ENCODE measurements at places on chromosomes 2 and 18. TPM values are rescaled to one million over a fixed set of nuclear protein-coding genes. Genes with fewer than 3 reads are reported as not detected.

Gene SAG
- 0.63 TPM for total RNA-seq

Gene CRYGA
- not detected for total RNA-seq

Gene TLX2
- total RNA-seq: not detected

Gene DLX1
- total RNA-seq: 31.6 TPM

Gene CDCA7
- 26.6 TPM for total RNA-seq

Gene GPBAR1
- not detected for total RNA-seq

Gene LRRTM4
- total RNA-seq: 89.5 TPM

Gene KCNE4
- 0.94 TPM for total RNA-seq

Gene SH3RF3
- total RNA-seq: 22.5 TPM

Gene RRM2
- 11.3 TPM for total RNA-seq

Gene OR6B2
- not detected for total RNA-seq

Gene ST6GAL2
- 140 TPM for total RNA-seq

Gene C2orf49
- 25.0 TPM for total RNA-seq

Gene SLC16A14
- 49.5 TPM for total RNA-seq

Gene UGT1A7
- not detected for total RNA-seq

Gene CFAP210
- 2.2 TPM for total RNA-seq

Gene DSG4
- total RNA-seq: not detected

Gene ALPG
- total RNA-seq: not detected

Gene RBKS
- 2.5 TPM for total RNA-seq

Gene SCN7A
- total RNA-seq: 0.94 TPM

Gene TUBA3E
- total RNA-seq: not detected

Gene IL36RN
- total RNA-seq: not detected

Gene LIMS3
- 2.5 TPM for total RNA-seq

Gene MYL12B
- 143 TPM for total RNA-seq

Gene AGXT
- not detected for total RNA-seq

Gene EMILIN1
- 2.2 TPM for total RNA-seq

Gene PDE11A
- 1.3 TPM for total RNA-seq

Gene TTN
- 6.3 TPM for total RNA-seq

Gene EVA1A
- total RNA-seq: not detected

Gene MROH2A
- not detected for total RNA-seq

Gene CD8B2
- total RNA-seq: not detected

Gene SOX11
- 417 TPM for total RNA-seq

Gene DSC3
- total RNA-seq: 0.31 TPM

Gene IL37
- total RNA-seq: not detected

Gene FLACC1
- total RNA-seq: 2.5 TPM

Gene MC2R
- total RNA-seq: not detected

Gene DNAJC5G
- not detected for total RNA-seq

Gene BMP10
- not detected for total RNA-seq

Gene IL36G
- not detected for total RNA-seq

Gene NOP58
- 95.2 TPM for total RNA-seq

Data from parietal lobe (tissue), 2 donors.